ENCODE measurements at places on chromosomes 2 and 18.
A peak's percentile ranks its signal among the peaks of the same experiment; 100 is the strongest.

- DNase-seq: no peak
Observed at GRCh38 chr2:167759531-167759930, 487.9 kb downstream of the STK39 start.

- peak; percentile 57 for DNase-seq
Observed at GRCh38 chr2:137865954-137866540, 98.2 kb upstream of the HNMT start.

DNA sequence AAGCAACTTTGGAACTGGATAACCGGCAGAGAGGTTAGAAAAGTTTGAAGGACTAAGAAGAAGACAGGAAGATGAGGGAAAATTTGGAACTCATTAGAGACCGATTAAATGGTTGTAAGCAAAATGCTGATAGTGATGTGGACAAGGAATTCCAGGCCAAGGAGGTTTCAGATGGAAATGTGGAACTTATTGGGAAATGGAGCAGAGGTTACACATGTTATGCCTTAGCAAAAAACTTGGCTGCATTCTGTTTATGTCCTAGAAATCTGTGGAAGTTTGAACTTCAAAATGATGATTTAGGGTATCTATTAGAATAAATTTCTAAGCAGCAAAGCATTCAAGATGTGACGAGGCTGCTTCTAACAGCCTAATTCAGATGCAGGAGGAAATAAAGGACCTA is 675.1 kb upstream of the SYT4 start:
- DNase-seq: no peak

DNA sequence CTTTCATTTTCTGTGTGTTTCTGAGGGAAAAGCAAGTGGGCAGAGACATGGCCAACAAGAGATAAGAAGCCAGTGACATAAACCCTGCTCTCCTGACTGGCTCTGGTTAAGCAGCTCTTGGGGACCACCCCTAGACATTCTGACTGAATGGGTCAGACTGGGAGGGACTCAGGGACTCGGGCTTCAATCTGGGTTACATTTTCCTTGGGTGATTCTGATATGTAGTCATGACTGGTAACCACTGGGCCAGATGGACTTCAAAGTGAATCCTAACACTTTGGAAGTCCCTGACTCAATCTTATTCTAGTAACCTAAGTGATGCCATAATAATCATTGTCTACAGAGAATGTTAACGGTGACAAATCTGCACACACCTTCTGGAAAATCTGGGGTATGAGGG is 397.8 kb downstream of the NBAS start:
- DNase-seq: no peak

All from myocyte (in vitro differentiated cells).